ENCODE measurements at places on chromosomes 12 and 14. TPM values are rescaled to one million over a fixed set of nuclear protein-coding genes. Genes with fewer than 3 reads are reported as not detected.

CLEC2A gene
- not detected for total RNA-seq

- no peak overlapping the region for H3K4me3 ChIP-seq
- H3K27me3 ChIP-seq, result no peaks in the 10 kb centered on the region
- no peak overlapping the region for H3K27ac ChIP-seq
- no peaks in the 10 kb centered on the region for H3K36me3 ChIP-seq
- H3K4me1 ChIP-seq, result no peaks in the 10 kb centered on the region
Measured at GRCh38 chr12:71694099-71694820, 8.4 kb downstream of the TMEM19 start.

RND1 gene
- not detected for total RNA-seq

GRCh38 chr12:66111605-66112004 lies 18.9 kb downstream of the LLPH start:
- H3K4me3 ChIP-seq, result no peak overlapping the region
- no peaks in the 10 kb centered on the region for H3K36me3 ChIP-seq
- H3K4me1 ChIP-seq, result peaks cover 3% of the 10 kb centered on the region
- no peaks in the 10 kb centered on the region for H3K27me3 ChIP-seq
- no peak for DNase-seq

KLRC3 gene
- total RNA-seq, result not detected

GRCh38 chr12:57621497-57622292 lies 10.5 kb downstream of the ARHGEF25 start:
- no peaks in the 10 kb centered on the region for H3K27me3 ChIP-seq
- peak overlapping the region; percentile 36 for H3K4me3 ChIP-seq
- no peak for DNase-seq
- H3K4me1 ChIP-seq, result no peaks in the 10 kb centered on the region
- no peaks in the 10 kb centered on the region for H3K36me3 ChIP-seq

DNA sequence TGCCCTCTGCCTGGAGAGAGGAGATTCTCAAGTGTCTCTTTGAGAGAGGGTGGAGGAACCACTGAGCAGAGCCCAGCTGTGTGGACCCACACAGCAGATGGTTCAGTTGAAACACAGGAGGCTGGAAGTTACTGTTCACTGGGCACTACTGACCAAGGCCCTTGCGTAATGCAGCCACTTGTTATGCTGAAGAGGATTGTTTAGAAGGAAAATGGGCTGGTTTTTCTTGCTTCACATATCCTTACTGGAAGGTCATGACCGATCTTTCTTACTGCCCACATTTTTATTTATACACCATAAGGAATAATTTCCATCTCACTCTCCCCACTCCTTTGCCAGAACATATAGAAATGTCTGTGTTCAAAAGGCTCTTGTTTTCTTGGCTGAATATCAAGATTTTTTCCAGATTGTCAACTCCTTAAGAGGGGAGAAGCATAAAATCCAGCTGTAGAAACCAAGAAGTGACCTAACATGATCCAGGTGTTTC lies 375.1 kb upstream of the DDHD1 start:
- H3K4me1 ChIP-seq, result no peaks in the 10 kb centered on the region
- DNase-seq, result no peak
- no peak overlapping the region for H3K27ac ChIP-seq
- no peaks in the 10 kb centered on the region for H3K27me3 ChIP-seq
- no peaks in the 10 kb centered on the region for H3K36me3 ChIP-seq
- H3K4me3 ChIP-seq, result no peak overlapping the region

- no peak overlapping the region for H3K27ac ChIP-seq
- no peaks in the 10 kb centered on the region for H3K4me1 ChIP-seq
- no peak for DNase-seq
- H3K4me3 ChIP-seq, result no peak overlapping the region
- no peaks in the 10 kb centered on the region for H3K27me3 ChIP-seq
Measured at GRCh38 chr14:35133542-35134328, 11.4 kb downstream of the PRORP start.

All from tibial nerve (tissue), 4 donors.